ENCODE measurements at places on chromosomes 5 and 9.

- no peak for DNase-seq
Measured at GRCh38 chr5:53907827-53908226, 347.4 kb downstream of the NDUFS4 start.

- no peak for DNase-seq
Measured at GRCh38 chr9:3662671-3663070, 136.9 kb upstream of the RFX3 start.

GRCh38 chr5:180825768-180826525 is 23.3 kb upstream of the MGAT1 start:
- DNase-seq, result no peak

GRCh38 chr5:63613442-63613841 is 348.8 kb downstream of the HTR1A start:
- DNase-seq, result no peak

All from activated gamma-delta T cell treated with Interleukin-2 at 50 U/mL for 16 hours (primary cell).